ENCODE measurements at places on chromosomes 3 and 15.

DNA sequence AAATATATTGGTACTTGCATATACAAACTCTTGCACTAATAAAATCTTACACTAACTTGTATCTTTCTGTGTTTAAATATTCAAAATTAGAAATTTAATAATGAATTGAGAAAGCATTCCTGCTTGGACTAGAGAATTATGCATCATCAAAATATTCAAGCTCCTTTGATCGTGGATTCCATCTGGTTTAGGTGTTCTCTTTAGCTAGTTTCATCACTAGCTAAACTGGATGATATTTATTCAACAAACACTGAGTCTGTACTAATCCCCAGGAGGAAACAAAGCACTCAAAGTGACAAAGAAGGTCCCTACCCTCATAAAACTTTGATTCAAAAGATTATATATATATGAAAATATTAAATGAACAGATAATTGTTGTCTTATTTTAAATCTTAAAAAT lies 1360.9 kb upstream of the ALCAM start:
- no peak for DNase-seq

- DNase-seq: no peak
Measured at GRCh38 chr3:44833394-44833793, 28.3 kb upstream of the TMEM42 start.

- no peak for DNase-seq
Measured at GRCh38 chr3:39127908-39128304, 20.4 kb downstream of the TTC21A start.

DNA sequence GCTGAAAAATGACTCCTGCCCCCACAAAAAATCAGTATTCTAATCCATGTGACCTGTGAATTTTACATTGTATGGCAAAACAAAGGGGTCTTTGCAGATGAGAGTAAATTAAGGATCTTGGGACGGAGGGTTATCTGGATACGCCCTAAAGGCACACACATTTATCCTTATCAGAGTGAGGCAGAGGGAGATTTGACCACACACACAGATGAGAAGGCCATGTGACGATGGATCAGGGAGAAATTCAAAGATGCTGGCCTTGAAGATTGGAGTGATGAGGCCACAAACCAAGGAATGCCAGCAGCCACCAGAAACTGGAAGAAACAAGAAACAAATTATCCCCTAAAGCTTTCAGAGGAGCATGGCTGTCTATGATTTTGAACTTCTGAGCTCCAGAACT lies 288.5 kb downstream of the XXYLT1 start:
- DNase-seq: no peak

DNA sequence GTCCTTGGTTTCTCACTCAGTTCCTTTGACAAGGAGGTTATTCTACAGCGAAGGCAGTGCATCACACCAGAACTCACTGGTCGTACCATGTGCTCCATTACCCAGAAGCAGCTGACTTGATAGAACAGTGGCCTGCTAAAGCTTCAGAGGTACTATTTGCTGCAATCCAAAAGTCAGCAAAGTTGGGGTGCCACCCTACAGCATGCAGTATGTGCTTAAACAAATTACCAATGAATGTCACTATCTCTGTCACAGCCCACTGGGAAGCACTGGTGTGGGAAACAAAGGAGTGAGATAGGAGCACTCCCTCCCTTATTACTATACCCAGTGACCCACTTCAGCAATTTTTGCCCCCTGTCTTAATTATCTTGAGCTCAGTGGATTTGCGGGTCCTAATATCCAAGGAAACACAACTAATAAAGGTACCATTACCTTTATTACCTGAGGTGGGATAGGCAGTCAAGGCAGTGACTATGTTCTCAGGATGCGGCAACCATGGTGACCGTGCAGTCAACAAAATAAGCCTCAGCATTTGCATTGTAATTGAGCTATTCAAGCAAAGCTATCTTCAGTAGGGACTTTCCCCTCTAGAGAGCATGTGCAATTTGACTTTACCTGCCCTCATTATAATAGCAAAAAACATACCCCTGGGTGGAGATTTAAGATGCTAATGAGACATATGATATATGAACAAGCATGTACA lies 199.4 kb downstream of the OCA2 start:
- no peak for DNase-seq

DNA sequence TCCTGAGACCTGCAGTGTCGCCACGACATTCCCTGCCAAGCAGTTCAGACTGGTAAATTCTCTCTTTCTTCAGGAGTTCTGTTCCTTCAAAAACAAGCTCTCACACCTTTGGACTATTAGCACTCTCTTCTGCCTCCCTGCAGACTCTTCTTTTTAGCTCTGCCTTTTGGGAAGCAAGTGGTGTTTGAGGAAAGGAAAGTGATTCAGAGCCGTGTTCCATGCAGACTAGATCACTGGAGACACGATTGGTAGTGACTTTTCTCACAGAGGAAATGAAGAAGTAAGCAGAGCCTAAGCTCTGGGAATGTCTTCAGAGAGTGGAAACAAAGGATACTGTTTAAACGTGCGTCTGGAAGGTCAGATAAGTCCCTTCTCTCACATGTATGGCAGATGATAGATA lies 270.6 kb upstream of the TPRG1 start:
- no peak for DNase-seq

Measured in activated CD4-positive, alpha-beta T cell treated with anti-CD3 and anti-CD28 coated beads for 1 hour (primary cell).